Stimulated activated CD8-positive, alpha-beta memory T cell treated with anti-CD3 and anti-CD28 coated beads, Interleukin-2, amount 100 ng/mL, for 48 hours (primary cell): ENCODE measurements at places on chromosomes 1 and 21.

DNA sequence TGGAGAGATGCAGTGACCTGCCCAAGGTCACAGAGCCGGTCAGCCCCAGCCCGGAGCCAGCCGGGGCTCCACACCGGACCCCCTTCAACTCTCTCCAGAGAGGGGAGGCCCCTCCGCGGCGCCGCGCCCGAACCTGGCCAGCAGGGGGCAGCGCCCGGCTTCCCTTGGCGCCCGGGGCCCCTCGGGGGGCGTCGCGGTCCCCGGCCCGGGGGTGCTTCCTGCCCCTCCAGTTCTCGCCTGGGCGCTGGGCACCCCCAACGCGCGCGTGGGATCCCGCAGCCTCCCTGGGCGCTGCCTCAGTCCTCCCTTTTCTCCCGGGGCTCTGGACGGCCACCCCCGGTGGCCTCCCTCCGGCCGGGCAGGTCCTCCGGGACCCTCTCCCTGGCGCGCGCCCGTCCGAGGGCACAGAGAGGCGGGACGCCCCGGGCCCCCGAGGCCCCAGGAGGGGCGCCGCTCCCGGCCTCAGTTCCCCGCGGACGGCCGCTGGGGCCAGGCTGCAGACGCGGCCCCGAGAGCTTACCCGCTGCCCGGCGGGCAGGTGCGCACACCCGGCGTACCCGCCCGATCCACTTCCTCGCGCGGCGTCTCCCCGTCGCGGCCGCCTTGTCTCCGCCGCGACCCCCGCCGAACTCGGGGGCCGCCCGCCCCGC is 406 bp downstream of the HTR1D start:
- DNase-seq, result peak; percentile 13

GRCh38 chr1:204152310-204153044 is 633 bp upstream of the ETNK2 start:
- no peak for DNase-seq

GRCh38 chr1:208235982-208236761 is 8.0 kb downstream of the PLXNA2 start:
- no peak for DNase-seq

GRCh38 chr1:57208741-57209302 is 215.0 kb downstream of the DAB1 start:
- DNase-seq, result no peak

DNA sequence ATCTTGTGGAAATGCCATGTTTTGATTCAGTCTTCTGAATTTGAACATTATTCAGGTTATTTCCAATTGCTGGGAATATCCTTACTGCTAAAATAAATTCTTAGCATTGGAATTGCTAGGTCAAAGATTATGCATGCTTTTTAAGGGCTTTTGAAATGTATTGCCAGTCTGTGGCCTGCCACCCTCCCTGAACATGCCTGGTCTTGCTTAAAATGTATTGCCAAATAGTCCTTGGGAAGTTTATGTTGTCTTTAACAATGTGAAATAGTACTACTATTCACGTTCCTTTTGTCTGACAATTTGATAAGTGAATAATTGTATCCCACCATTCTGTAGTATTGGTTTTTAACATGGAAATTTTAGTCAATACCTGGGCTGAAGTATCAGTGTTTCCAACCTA is 13.6 kb downstream of the TARDBP start:
- DNase-seq, result no peak

DNA sequence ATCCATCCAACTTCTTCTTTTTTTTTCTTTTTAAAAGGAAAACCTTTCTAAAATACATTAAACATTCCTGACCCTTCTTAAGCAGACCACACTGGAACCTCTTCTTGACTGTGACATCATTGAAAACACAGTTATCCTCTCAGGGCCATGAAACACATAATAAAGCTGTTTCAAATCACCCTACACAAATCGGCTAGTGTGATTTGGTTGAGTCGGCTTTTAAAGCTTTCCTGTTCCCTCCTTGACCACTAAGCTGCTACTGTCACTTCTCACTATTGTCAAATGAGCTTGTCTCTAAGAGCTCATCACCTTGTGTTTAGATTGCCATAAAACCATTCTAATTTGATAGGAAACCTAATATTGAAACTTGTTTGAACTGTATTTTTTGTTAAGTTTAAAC is 5.9 kb downstream of the USP24 start:
- no peak for DNase-seq

DNA sequence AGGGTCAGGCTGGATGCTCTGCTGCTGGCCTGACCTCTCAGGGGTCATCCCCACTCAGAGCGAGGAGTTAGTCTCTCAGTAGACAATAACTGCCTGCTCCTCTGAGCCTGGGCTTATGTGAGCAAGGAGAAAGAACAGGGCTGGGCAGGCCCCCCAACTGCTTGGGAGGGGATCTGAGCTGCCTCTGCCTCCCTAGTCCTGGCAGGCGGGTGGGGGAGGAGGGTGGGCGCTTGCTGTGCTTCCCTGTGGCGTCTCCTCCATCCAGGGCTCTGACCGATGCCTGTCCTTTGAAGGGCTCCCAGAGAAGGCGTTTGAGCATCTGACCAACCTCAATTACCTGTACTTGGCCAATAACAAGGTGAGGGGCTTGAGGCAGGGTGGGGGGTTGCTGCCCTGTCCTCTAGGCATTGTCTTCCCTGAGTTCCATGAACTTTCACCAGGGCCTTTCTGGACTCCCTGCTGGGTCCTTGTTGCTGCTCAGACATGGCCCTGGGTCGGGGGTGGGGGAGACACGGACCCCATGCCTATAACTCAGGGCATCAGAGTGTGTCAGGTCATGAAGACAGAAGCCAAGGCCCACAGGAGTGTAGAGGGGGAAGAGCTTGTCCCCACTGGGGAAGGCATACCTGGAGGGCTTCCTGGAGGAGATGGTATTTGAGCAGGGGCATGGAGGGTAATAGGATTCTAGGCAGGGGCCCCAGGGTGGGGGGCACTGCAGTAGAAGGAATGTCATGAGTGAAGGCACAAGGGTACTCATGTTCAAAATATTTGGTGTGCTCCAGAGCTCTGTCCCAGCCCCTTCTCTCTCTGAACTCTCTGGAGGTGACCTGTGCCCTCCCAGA is 12.5 kb downstream of the PODN start:
- DNase-seq, result no peak

DNA sequence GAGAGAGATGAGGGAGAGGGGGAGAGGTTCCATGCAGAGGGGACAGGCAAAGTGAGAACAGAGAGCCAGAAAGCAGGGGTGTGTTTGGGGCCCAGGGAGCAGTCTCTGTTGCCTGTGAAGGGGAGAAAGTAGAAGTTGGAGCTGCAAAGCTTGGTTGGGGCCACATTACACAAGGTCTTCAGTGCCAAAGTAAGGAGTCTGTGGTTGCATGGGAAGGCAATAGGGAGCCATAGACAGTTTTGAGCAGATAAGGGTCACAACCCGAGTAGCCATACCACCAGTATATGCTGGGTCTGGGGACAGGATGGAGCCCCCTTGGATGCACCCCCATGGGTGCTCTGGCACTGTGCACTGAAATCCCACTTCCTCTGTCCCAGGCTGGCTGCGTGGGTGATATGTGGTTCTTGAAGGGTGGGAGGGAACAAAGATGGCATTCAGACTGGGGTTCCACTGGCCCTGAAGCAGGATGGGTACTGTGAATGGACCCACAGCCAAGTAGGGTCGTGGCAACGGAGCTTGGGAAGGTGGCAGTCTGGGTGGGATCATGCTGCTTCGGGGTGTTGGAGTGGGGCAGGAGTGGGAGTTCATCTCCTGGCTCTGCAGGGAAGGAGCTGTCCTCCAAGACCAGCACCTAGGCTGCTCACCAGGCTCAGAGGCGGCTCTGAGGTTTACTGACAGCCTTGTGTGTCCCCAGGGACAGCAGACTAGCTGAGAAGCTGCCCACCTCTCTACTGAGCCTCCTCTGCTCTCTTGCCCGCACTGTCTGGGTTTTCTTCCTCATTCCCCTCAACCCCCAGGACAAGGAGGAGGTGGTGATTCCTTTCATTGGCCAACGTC is 12.1 kb downstream of the DRAXIN start:
- no peak for DNase-seq

DNA sequence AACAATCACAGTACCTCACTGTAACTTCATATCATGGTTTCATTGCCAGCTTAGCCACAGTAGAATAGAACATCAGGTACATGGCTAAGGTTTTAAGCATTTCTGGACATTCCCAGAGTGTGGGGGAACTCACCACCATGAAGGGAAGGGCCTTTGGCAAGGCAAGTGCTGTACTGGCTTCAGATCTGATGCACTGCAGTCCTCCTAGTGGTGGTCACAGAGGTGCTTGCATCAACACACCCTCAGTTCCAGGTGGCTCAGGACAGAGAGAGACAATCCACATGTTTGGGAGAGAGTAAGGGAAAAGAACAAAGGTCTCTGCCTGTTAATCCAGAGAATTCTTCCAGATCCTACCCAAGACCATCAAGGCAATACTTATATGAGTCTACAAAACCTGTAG is 528.4 kb upstream of the RGS18 start:
- no peak for DNase-seq

DNA sequence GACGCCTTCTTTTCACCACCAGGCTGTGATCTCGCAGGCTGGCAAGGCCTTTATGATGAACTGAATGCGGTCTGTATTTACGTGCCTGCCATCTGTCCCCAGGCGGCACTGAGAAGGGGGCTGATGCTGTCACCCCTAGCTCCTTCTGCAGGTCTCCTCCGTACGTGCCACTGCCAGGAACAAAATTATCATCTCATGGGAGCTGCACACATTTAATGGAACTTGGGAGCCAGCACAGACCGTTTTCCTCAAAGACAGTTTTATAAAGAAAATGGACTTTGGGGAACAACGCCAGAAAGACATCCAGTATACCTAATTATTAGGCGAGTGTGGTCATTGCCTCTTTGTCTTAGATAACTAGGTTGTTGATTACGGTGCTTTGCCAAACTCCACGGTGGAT is 434.5 kb downstream of the KIF26B start:
- DNase-seq, result no peak

GRCh38 chr21:31110430-31110829 is 72.2 kb upstream of the KRTAP19-8 start:
- no peak for DNase-seq

GRCh38 chr1:82318921-82319320 is 518.2 kb downstream of the ADGRL2 start:
- DNase-seq, result no peak

DNA sequence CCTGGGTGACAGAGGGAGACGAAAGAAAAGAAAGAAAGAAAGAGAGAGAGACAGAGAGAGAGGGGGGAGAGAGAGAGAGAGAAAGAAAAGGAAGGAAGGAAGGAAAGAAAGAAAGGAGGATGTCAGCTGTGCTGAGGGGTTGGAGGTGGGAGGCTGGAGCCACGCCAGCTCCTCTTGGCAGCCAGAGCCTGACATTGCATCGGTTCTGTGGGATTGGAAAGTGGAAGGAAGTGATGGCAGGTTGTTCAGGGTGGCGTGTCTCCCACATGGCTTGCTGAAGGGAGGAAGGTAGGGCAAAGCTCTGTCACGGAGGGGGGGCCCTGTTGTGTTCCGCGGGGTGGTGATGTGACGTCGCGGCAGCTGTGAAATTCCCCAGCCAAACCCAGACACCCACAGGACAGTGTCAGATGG is 30.7 kb downstream of the EIF2D start:
- no peak for DNase-seq

DNA sequence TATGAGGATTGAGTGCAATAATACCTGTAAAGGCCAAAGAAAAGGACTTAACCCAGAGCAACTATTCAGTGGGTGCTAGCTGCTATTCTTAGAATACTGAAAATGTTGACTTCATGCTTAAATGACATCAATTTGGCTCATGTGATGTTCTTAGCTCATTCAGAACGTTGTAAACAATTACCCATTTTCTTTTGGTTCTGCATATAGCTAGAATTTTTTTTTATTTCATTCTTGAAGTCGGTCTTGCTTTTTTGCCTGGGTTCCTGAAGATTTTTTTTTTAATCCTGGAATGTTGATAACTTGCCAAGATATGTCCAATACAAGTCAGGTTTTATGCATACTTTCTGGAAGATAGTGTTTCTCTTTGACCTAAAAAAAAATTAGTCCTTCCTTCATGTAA is 772.0 kb downstream of the LTN1 start:
- no peak for DNase-seq

DNA sequence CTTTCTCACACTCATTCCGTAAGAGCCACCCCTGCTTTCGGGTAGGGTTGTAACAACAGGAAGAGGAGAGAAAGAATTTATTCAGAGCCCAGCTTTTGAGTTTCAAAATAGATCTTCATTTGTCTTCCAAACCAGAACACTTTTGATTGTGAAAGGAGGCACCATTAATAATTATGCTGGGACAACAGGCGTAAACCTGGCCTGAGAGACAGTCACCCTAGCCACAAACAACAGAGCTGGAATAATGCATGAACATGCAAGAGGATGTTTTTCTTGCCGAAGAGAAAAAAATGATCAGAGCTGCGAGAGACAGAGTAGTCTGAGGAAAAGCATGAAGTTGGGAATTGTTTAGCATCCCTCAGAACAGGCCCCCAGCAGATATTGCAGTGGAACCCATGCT is 18.5 kb upstream of the GREM2 start:
- DNase-seq, result no peak

- DNase-seq, result no peak
Observed at GRCh38 chr21:28160378-28160777, 832.3 kb downstream of the LTN1 start.

- no peak for DNase-seq
Observed at GRCh38 chr1:117877823-117878222, 51.6 kb downstream of the GDAP2 start.
